ENCODE measurements at places on chromosomes 6 and 20.

DNA sequence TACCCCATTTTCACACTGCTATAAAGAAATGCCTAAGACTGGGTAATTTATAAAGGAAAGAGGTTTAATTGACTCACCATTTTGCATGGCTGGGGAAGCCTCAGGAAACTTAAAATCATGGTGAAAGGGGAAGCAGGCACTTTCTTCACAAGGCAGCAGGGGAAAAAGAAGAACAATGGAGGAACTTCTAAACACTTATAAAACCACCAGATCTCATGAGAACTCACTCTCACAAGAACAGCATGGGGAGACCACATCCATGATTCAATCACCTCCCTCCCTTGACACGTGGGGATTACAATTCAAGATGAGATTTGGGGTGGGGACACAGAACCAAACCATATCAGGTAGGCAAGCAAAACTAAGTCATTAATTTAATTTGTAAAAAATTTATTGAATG lies 343.2 kb downstream of the FRK start:
- DNase-seq = no peak

- no peak for DNase-seq
These were observed 14.7 kb downstream of the PABPC1L start for GRCh38 chr20:44924541-44924940.

DNA sequence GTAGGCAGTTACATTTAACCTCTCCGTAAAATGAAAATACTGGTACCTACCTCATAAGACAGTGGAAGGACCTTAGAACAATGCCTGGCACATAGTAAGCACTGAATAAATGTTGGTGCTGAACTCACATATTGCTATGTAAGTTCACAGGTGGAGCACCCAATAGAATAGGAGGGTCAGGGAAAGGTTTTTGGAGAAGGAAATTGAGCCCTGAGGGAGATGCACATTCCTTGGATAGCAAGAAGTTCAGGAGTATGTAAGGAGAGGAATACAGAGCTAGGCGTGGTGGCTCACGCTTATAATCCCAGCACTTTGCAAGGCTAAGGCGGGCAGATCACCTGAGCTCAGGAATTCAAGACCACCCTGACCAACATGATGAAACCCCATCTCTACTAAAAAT lies 7.0 kb downstream of the UBE2C start:
- DNase-seq = no peak

DNA sequence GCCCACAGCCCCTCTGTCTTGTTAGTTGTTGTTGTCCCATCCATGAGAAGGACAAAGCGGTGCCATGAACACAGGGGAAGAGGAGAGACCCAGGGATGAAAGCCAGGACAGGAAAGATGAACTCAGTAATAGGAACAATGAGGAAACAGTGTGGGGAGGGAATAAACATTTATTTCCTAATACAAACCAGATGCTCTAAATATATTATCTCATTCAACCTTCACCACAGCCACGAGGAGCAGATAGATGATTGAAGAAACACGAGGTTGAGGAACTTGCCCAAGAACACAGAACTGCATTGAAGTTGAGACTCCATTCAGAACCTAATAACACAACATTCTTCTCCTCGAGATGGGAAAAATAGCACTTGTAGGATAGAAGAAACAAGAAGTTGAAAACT lies 53.0 kb upstream of the AIG1 start:
- no peak for DNase-seq

DNA sequence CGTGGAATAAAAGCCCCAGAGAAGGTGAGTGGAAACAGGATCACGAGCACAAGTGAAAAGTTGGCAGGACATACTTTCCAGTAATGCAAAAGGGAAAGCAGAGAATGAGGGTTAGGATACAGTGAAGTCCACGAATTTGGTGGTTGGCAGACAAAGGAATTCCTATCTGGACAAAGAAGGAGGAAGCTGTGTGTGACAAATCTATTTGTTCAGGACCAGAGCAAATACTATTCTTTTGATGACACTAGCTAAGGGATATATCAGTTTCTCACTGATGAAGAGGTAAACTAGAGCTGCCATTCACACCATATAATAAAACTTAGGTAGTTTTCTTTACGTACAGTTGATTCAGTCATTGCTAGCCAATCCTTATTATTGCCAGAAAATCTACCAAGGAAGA lies 156.8 kb upstream of the GRIK2 start:
- DNase-seq = no peak

- DNase-seq = no peak
These were observed 120.2 kb upstream of the CLDN20 start for GRCh38 chr6:155143578-155144106.

DNA sequence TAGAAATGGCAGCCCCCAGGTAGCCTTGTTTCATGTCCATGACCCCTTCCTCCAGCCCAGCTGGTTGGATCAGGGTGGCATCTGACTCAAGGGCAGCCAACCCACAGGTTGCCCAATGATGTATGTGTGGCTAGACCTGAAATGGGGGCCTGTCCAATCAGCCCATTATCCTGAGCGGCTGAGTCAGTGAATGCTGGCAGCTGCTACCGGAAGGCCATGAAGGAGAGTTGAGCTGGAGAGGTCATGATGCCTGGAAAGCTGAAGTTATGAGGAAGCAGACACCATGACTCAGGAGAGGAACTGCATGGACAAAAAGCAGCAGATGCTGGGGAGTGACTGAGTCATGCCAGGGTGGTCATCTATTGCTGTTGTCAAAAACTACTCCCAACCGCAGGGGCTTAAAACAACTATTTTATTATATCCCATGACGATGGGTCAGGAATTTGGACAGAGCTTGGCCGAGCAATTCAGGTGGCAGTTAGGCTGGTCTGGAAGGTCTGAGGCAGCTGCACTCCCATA lies 67.3 kb downstream of the MDGA1 start:
- DNase-seq = peak; percentile 100

DNA sequence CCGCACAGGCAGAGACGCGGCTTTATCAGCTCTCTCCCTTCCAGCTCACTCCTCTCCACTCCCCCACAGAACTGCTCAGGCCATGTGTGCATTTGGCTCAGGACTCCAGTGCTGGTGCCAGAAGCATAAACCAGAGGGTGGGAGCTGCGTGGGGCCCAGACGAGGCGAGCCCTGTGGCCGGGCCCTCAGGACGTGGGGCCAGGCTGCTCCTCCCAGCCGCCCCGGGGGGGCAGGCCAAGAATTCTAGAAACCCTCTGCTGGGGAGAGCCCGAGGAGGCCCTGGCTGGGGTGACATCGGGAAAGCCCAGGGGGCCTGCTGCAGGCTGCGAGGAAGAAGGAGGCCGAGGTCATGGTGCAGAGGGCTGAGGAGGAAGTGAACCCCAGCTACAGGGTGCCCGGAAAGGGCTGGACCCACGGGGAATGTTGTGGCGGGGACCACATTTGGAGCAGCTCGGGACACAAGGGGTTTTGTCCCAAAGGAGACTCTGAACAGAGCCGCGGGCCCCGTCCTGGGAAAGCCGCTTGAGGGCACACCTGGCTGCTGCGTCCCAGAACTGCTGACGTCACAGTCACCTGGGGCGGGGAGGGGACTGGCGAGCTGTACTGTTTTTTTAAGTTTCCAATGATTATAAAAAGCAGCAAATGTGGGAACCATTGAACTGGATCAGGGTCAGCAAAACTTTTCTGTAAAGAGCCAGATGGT lies 107.1 kb downstream of the BANF2 start:
- DNase-seq = no peak

DNA sequence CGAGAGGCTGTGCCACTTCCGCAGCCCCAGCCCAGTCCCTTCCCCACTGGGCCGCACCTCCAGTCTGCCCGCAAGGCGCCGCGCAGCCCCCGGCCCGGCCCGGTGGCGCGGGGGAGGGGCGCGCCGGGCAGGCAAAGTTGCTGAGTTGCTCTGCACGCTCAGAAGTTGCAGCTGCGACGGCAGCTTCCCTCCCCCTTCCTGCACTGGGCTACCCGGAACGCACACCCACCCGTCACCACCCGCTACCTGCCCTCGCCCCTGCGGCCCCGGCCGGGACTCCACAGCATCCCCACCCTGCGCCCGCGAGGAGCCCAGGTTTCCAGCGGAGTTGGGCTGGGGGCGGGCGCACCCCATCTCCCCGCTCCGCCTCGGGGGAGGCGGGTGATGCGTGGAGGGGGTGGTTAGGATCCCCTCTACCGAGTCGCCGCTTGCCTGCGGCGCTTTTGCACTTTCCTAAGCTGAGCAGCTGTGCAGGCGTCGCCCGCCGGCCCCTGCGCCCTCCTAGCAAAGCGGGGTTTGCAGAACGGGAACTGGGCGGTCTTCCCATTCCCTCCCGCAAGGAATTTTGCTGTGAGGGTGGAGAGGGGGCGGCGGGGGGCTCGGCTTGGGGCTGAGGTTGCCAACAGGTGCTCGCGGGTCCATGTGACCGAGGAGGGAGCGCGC lies 55.9 kb upstream of the RREB1 start:
- peak; percentile 36 for DNase-seq

GRCh38 chr6:134071846-134072245 lies 19.4 kb upstream of the SLC2A12 start:
- DNase-seq = no peak

DNA sequence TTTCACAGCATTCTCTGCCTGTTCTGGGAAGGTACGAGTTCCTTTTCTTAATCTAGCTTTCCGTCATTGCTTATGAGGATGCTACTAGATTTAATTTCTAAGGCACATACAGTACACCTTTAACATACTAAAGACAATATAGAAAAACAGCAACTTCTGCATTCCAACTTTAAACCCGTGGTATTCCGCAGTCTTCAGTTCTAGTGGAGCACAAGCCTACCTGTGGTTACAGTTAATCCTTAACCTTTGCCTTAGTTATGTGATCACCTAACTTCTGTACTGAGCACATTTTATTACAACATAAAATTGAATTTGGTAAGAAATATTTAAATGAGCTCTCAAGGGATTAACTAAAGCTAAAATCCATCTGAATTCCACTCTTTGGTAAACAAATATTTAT lies 289.5 kb downstream of the BTBD9 start:
- DNase-seq = no peak

- DNase-seq = no peak
These were observed 2.1 kb downstream of the TMEM14B start for GRCh38 chr6:10749734-10750133.

DNA sequence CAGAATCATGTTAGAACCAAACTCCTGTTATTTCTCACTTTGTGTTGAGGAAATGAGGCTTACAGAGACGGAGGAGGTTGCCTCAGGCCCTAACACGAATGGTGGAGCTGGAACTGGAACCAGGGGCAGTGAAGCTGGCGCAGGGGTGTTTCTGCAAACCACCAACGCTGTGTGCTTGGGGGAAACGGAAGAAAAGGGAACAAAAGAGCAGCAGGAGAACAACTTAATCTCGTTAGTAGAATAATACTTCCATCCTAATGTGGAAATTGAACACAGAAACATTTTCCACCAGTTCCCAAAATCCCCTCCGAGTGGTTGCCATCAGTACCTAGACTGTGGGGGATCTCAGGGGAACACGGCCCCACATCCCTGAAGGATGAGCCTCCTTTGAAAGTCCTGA lies 103.4 kb upstream of the FRMD1 start:
- no peak for DNase-seq

DNA sequence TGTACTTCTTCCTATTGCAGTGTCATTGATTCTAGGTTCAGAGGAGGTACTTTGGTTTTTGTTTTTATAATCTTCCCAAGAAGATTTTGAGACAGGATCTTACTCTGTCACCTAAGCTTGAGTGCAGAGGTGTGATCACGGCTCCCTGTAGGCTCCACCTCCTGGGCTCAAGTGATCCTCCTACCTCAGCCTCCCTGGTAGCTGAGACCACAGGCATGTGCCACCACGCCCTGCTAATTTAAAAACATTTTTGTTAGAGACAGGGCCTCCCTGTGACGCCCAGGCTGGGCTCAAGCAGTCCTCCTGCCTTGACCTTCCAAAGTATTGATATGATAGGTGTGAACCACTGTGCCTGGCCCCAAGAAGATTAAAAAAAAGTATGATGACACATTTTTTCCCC lies 3.4 kb upstream of the SLC17A5 start:
- no peak for DNase-seq

GRCh38 chr6:30894381-30894780 lies 10.1 kb downstream of the DDR1 start:
- DNase-seq = no peak

- DNase-seq = no peak
These were observed 240 bp downstream of the FOXQ1 start for GRCh38 chr6:1312203-1312472.

DNA sequence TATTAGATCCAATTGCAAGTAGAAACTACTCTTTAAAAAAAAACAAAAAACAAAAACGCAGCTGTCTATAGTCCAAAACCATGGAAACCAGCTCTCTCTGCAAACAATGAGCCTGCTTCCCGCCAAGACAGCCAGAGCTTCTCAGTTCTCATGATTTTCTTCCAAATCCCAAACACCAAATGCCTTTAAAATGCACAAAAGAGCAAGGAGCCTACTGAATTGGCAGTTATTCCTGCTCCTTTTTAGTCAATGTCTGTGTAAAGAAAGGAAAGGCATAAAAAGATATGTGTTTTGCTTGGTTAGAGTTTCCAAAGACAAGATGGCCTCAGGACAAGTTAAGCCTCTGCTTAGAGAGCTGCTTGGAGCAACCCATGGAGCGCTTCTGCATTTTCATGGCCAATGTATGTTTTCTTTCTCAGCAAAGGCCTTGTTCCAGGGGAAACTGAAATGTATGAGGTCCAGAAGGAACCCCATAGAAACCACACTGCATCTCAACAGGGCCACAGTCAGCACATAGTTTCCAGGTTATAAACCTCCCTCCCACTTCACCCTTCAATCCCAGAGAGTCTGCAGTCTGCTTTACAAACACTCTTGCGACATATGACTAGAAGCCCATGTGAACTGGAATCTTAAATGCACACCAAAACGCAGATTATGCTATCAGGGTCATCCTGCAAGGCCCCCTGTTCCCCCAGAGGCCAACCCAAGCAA lies 209.3 kb upstream of the TAB2 start:
- DNase-seq = no peak

DNA sequence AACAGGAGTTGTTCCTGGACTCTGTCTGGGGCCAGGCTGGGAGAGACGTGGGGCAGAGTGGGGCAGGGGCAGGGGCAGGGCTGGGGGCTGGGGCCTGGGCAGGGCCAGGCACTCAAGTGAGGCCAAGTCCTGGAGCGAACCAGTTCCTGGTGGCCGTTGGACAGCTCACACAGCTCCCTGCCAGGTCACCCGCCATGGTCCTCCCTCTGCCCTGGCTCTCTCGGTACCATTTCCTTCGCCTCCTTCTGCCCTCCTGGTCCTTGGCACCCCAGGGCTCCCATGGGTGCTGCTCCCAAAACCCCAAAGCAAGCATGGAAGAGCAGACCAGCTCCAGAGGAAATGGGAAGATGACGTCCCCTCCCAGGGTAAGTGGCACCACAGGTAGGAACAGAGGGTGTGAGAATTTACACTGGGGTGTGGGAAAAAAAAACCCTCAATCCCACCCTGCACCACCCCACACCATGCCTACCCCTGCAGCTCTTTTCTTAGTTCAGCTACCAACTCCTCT lies at the start of gene MCCD1:
Gene MCCD1, plus strand, starts transcription at position 142 of the 508 bp plus-strand sequence. Its CDS starts 53 bp downstream, at position 195.
- DNase-seq = no peak

DNA sequence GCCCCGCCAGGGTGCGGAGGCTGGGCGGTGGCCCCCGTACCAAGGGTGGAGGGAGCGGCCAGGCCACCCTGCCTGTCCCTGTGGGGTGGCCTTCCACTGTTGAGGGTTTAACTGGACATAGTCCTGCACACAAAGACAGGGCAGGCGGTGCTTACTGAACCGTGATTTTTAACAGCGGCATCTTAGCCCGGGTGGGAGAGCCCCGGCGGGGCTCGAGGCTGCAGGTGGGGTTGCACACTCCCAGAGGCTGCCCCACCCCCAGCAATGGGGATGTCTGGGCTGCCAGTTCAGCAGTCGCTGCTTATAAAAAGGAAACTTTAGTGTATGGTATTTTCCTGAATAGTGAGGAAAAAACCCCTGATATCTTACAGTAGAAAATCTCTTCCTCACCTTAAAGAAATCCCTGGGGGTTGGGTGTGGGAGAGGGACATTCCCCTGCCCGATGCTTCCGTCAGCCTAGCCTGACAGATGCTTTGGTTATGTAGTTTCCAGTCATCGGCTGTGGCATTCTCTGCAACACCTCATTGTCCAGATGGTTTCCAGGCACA lies 79.4 kb downstream of the IRF4 start:
- no peak for DNase-seq
